Osteoblast (primary cell): ENCODE measurements at places on chromosomes 5 and 9.
A peak's percentile ranks its signal among the peaks of the same experiment; 100 is the strongest.

DNA sequence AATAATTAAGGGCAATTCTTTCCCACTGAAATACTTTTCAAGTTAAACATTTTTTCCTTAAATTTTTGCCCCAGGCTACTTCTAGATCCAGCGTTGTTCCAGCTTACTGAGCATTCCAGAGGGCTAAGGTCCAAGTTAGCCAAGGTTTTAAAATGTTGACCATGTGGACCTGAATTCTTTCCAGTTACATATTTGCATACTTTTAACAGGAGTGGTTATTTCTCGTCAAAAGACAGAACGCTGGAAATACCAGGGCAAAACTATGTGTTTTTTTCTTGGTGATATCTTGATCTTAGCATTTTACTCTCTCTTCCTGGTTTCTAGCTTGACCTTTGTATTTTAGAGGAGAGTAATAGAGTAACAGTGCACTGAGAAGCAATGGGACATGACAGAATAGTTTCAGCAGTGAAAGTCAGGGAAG is 32.8 kb downstream of the TMC1 start:
- peaks cover 34% of the 10 kb centered on the region for H3K4me1 ChIP-seq
- peak overlapping the region; percentile 80 for H3K27ac ChIP-seq
- DNase-seq = no peak
- H3K4me3 ChIP-seq = no peak overlapping the region
- no peaks in the 10 kb centered on the region for H3K27me3 ChIP-seq

DNA sequence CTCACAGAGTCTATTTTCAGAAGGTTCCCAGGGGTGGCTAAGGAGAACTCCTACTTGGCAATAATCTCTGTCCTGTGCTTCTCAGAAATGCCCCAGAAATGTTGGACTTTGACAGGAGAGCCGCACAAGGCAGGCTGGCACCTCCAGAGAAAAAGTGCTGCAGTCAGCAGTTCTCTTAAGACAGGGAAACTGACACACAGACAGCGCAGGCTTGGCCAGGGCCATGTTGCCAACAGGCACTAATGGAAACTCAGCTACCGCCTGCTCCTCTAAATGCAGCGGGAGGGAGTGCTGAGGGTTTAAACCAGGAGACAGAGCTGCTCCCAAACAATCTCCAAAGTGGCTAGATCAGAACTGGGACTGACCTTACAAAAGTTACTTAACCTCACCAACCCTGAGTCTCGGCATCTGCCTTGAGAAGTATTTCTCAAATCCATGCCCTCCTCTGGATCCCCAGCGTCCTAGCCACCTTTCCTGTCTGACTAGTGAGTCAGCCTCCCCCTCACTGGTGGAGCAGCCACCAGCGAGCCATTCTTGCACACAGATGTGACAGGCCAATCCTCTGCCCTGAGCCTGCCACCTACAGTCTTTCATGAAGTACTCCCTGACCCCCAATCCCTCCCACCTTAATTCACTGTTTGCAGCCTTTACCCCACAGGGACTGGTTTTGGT is 186.4 kb downstream of the CDK5RAP2 start:
- DNase-seq = peak; percentile 87
- peaks cover 59% of the 10 kb centered on the region for H3K4me1 ChIP-seq
- H3K27ac ChIP-seq = peak overlapping the region; percentile 86
- no peaks in the 10 kb centered on the region for H3K27me3 ChIP-seq
- H3K36me3 ChIP-seq = peaks cover 72% of the 10 kb centered on the region

DNA sequence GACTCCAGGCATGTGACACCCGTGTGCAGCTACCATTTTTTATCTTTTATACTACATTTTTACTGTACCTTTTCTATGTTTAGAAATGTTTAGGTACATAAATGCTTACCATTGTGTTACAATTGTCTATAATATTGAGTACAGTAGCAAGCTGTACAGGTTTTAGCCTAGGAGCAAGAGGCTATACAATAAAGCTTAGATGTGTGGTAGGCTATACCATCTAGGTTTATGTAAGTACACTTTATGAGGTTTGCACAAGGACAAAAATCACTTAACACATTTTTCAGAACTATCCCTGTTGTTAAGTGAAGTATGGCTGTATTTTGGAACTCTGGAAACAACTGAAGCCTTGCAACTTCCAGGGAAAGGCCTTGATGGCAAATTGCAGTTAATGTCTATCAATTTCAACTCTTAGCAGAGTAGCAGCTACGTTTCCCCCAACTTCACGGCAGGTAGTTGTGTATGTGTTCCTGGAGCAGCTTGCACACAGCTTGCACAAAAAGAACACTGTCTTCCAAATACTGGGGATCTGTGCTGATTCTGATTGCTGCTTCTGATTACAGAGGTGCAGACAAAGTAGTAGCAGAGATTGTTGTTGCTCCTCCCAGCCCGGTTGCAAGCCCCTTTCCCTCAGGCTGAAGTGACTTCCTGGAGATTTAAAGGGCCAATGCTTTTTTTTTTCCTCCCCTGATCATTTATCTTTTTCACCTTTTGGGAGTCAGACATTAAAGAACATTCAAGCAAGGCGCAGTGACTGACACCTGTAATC is 30.0 kb downstream of the SIL1 start:
- no peaks in the 10 kb centered on the region for H3K27me3 ChIP-seq
- H3K27ac ChIP-seq = no peak overlapping the region
- no peak overlapping the region for H3K4me3 ChIP-seq
- H3K4me1 ChIP-seq = no peaks in the 10 kb centered on the region

GRCh38 chr5:179534431-179534830 is 15.9 kb upstream of the RUFY1 start:
- no peaks in the 10 kb centered on the region for H3K36me3 ChIP-seq
- DNase-seq = no peak
- no peaks in the 10 kb centered on the region for H3K27me3 ChIP-seq
- H3K4me1 ChIP-seq = peaks cover 8% of the 10 kb centered on the region

DNA sequence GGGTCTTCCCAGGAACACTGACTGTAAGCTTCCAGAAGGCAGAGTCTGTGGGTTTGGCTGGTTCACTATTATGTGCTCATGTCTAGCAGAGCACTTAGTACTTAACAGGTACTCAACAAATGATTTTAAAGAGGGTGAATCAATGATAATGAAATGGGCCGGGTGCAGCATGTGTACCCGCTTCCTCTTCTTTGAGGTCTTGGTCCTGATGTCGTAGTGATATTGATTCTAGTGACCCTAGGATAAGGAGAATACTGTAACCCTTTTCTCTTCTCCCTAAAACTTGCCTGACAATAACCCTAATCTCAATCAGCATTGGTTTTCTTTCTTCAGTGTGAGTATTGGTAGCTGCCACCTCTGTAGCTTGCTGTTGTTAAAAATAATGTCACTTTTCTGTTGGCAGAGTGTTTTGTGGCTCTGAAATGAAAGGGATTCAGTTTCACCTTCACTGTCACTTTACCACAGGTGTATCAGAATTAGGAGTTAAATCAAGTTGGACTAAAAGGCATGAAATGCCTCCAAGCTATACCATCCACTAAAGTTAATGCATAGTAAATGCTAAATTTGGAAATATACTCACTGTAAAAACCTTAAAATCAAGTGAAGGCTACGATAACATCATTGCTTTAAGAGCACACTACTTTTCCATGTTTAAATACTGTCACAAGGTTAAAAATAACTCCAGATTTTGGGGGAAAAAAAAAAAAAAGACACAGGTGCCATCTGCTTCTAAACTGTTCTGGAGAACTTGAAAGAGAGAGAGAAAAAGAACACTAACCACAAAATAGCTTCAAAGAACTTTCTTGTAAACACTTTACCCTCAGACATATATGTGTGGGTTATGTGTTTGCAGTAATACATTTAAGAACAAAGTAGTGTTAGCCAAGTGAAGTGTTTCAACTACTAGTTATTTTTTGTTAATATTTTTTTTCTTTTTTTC is 6.0 kb downstream of the CAMK4 start:
- no peak overlapping the region for H3K27ac ChIP-seq
- H3K4me3 ChIP-seq = no peak overlapping the region
- no peak for DNase-seq
- peaks cover 6% of the 10 kb centered on the region for H3K27me3 ChIP-seq
- H3K36me3 ChIP-seq = no peaks in the 10 kb centered on the region

GRCh38 chr9:135068776-135069415 is 18.6 kb upstream of the OLFM1 start:
- H3K4me3 ChIP-seq = no peak overlapping the region
- peaks cover 2% of the 10 kb centered on the region for H3K27me3 ChIP-seq
- H3K27ac ChIP-seq = no peak overlapping the region
- DNase-seq = peak; percentile 45

- no peaks in the 10 kb centered on the region for H3K4me1 ChIP-seq
- H3K4me3 ChIP-seq = no peak overlapping the region
- no peaks in the 10 kb centered on the region for H3K27me3 ChIP-seq
Measured at GRCh38 chr5:13501176-13501575, 443.3 kb downstream of the DNAH5 start.
